Activated CD4-positive, alpha-beta T cell treated with anti-CD3 and anti-CD28 coated beads, Interleukin-2, amount 10 ng/mL, durations not matched to agents 24 days and 14 days (primary cell): ENCODE measurements at places on chromosomes 5 and 9. TPM values are rescaled to one million over a fixed set of nuclear protein-coding genes. Genes with fewer than 3 reads are reported as not detected.
A peak's percentile ranks its signal among the peaks of the same experiment; 100 is the strongest.

DNA sequence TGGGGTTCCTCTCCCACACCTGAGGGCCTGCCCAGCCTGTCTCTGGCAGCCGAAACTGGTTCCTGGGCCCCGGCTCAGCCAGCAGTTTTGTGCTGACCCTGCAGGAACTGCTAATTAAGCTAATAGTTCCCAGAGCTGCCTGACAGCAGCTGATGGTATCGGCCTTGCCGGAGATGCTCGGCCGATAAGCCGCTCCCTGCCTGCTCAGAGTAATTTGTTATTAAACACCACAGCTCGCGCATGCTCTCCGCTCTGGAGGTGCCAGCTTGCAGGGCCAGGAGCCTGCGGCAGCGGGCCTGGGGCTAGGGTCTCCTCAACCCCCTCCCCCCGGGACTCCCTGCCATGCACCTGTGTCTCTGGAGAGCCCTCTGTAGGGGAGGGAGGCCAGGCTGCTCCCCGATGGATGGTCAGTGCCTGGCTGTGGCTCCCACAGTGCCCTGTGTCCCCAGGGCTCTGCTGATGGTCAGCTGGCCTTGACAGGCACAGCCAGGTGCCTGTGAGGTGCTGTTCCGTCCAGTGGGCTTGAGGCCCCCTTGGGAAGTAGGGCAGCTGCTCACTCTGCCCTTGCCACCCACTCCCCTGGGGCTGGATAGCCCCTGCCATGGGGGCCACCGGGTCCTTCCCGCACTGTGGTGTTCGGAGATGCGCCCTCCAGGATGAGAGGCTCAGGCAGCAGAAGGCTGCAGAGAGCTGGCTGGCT is 41.7 kb downstream of the RXRA start:
- no peak for DNase-seq

Gene HTR1A
- not detected in 2 replicates for total RNA-seq

DNA sequence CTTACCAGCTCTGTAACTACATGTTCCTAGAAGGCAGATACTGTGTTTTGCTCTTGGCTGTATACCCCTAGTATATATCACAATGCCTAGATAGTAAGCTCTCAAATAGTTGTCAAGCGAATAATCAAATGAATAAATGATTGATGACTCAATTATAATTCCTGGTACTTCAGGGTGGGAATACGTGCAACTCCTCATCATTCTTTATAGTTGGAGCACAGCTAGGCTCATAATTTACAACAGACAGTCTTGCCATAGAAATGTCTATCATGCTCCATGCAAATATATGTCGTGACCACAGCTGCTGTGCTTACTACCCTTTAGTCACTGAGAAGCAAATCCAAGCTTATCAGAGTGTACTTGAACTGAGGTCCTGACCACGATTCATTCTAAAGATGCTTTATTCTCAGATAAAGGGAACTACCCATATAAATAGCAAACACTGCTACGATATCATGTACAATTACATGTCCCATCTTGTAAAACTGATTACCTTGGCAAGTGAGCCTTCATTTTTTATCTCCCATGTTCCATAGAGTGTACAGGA is 52.1 kb downstream of the STRBP start:
- no peak for DNase-seq

DNA sequence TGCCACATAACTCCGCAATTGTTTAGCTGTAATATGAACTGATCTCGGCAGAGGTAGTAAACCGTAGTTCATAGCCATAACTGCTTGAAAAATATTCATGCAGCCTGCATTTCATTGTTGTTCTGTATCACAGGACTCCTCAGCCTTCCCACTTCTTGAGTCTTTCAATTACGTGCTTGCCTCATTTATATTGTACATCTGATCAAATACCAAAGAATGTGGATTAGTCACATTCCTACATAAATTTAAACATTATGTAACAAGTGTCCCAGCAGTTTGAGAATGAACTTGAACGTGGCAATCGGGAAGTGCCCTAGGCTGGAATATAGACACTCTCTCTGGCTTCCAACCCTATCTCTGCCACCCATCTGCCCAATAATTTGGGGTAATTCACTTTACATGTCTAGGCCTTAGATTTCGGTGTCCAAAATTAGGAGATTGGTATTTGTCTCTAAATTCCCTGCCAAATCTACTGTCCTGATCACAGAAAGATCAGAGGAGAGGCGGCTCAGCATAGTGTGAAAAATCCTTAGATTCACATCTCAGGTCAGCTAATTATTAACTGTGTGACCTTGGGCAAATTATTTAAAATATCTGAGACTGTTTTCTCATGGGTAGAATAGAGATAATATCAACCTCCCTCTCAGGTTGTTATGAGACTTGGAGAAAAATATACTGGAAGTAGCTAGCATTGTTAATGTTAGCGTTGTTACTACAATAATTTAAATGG is 215.1 kb upstream of the RFX3 start:
- no peak for DNase-seq

GRCh38 chr5:119752921-119753886 is 123.8 kb downstream of the FAM170A start:
- no peak for DNase-seq

- DNase-seq = no peak
These were observed 134.5 kb upstream of the FSTL4 start for GRCh38 chr5:133746834-133747233.

DNA sequence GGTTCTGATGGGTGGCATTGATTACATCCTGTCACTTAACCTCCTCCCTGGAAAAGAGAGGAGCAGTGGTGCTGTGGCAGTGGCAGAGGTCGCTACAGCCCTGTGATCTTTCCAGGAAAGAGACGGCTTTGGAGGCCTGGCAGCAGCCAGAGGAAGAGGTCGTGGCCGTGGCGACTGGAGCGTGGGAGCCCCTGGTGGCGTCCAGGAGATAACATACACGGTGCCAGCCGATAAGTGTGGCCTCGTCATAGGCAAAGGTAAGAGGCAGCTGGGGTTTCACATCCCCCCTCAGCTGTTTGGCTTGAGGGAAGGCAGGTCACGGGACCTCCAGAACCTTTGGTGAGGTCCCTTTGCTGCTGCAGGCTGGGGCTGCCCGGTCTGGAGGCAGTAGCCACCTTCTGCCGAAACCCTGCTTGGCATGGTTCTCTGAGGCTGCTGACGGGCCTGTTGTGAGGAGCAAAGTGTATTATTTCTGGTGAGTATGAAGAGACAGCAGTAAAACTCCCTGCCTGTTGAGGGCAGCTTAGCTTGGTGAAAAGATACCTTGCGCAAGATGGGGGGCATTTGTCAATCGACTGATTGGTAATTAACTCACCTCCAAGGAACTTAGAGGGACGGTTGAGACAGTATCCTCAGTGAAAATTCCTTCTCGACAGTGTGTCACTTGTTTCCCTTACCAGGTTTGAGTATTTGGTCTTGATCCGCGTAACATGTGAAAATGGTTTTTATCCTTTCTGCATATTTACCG is 38.0 kb upstream of the PRDM12 start:
- no peak for DNase-seq

Gene HTR4
- not detected in 2 replicates for total RNA-seq

GRCh38 chr9:110048976-110049698 is 158.8 kb downstream of the C9orf152 start:
- DNase-seq = peak; percentile 78

Gene CTXN3
- not detected in 2 replicates for total RNA-seq

Gene EIF4EBP3
- total RNA-seq = 13.8 and 13.9 TPM in 2 replicates

GRCh38 chr9:98450496-98450895 is 195.0 kb upstream of the TBC1D2 start:
- DNase-seq = no peak

DNA sequence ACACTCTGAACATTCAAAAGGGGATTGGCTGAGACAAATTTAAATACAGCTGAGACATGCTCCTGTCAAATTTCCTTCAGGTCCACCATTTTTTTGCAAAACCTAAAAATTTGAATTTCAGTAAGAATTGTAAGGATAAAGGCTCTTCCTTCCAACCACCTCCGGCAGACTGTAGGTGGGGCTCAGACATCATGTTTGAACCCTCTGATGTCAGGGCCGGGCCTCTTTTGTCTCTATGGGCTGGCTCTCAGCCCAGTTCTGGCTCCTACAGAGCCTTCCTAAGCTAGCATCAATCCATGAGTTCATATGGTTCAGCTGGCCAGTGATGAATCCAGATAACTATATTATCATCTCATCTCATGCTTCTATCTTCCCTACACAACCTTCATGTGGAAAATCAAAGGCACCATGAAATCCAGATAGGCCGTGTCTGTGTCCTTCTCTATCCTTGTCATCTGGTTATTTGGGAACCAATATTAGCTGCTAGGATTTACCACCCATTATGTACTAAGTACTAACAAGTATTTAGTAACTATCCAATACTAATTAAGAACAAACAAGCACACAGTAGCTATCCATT is 44.2 kb downstream of the NIPSNAP3B start:
- no peak for DNase-seq

GRCh38 chr9:95030344-95030743 is 287.2 kb downstream of the FANCC start:
- DNase-seq = no peak

DNA sequence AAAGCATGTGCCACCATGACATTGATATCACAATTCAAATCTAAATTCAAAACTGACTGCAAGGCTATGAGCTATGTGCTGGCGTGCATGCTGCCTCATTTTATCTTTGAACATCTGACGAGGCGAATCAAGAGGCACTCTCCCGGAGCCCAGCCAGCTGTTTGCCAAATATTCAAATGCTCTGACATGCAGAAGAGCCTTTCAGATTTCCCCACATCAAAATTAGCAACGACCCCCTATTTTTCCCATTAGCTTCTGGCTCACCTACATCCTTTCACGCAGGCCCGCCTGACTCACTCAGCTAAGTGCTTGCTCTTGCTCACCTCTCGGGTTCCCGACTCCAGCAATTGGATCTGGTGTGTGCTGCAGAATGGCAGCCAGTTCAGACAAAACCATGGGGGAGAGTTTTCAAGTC is 159.0 kb downstream of the NR2F1-AS1 start:
- DNase-seq = no peak

DNA sequence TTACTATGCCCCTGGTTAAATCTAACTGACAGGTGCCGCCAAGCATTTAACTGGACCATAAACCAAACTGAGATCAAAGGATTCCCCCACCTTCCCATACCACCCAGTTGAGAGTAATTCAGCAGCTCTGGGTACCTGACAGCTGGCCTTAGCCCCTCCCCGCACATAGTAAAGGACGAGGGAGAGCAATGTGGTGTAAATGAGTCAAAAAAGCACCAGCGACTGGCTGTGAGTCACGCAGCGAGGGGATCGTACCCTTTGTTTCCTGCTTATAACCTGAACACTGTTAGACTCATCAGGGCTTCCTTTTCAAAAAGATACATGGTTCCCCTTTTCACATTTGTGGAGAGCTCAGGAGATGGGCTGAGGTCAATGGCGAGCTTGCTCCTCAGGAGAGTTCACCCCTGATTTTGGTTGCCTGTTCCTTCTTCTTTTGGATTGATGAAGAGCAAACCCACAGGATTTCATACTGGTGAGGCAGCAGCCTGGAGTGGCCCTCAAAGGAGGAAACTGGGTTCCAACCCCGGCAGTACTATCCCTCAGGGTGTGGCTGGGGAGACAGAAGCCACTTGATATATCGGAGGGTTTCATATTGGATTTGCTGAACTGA is 71.5 kb downstream of the ANKRD33B start:
- DNase-seq = peak; percentile 89

GRCh38 chr5:167796672-167797071 is 494.8 kb upstream of the WWC1 start:
- no peak for DNase-seq

Gene MLANA
- total RNA-seq = not detected in 2 replicates

- DNase-seq = no peak
These were observed 53.1 kb downstream of the HCN1 start for GRCh38 chr5:45643056-45643455.
